Activated CD4-positive, alpha-beta memory T cell treated with anti-CD3 and anti-CD28 coated beads for 36 hours (primary cell): ENCODE measurements at places on chromosomes 3 and 15. TPM values are rescaled to one million over a fixed set of nuclear protein-coding genes. Genes with fewer than 3 reads are reported as not detected.

Gene PROS1
- 1.7 TPM for total RNA-seq

Gene NDN
- 1.3 TPM for total RNA-seq

Gene HIGD2B
- 0.31 TPM for total RNA-seq

Gene MESP2
- not detected for total RNA-seq

- no peak for DNase-seq
Observed at GRCh38 chr3:127789990-127790881, 32.1 kb downstream of the MGLL start.

- DNase-seq: no peak
Observed at GRCh38 chr3:95311272-95311671, 1248.4 kb downstream of the NSUN3 start.

GRCh38 chr3:157463816-157464215, 27.2 kb downstream of the PTX3 start:
- DNase-seq: no peak

DNA sequence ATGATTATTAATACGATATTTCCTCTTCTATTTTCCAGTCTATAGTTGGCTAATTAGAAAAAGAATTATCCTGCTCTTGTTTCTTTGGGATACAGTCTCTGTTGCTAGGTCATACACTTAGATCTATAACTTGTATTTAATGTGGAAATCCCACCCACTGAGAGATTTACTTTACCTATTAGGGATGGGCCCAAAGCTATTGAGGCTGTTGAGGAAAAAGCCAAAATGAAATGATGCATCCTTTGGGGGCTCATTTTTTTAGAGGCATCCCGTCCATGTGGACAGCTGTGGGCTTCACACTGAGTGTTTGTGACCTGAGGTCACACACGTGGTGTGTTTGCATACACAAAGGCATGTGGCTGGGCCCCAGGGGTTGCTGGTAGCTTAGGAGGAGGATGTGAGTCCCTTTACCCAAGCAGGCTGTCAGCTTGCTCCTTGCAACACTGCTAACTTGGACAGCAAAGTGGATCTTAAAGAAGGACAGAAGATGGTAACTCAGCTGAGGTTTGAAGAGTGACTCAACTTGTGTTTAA, 477.4 kb downstream of the AGBL1 start:
- no peak for DNase-seq

- DNase-seq: no peak
Observed at GRCh38 chr3:74897006-74897405, 282.5 kb upstream of the CNTN3 start.
